ENCODE measurements at places on chromosomes 2 and 18.

DNA sequence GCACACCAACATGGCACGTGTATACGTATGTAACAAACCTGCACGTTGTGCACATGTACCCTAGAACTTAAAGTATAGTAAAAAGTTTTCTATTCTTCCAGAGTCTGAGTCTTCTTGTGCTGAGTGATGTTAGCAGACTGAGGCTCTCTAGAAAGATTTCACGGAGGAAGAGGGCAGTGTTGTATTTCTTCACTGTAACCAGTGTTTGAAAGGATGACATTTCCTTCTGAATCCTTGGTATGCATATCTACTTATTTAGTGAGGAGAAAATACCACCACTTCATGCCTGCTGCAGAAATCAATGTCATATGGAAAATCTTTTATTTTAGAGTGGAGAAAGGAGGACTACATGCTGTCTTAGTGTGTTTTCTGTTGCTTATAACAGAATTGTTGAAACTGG lies 357.1 kb downstream of the CCDC85A start:
- DNase-seq = no peak

DNA sequence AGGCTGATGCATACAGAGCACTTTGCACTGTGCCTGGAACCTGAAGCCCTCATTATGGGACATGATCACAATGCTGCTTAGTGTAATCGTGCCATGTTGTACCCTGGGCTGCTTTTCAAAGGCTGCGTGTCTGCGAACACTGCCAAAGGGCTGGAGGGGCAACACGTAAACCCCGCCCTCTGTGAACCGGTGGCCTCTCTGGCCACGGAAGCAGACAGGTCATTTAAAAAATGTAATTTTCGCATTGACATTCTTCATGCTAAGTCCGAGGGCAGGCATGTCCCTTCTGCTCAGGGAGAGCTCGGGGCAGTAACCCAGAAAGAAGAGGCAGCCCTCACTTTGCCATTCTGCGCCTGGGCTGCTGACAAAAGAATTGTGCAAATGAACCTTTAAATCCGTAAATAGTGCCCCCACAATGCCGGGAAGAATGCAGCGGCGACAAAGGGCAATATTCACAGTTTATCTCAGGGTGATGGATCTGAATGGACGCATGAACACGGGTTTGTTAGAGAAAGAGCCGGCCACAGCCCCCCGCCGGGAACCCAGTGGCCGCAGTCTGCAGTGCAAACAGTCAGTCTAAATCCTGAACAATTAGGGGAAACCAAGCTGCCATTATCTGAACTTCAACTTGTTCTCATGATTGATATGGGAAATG lies 226.1 kb downstream of the MYCN start:
- peak; percentile 62 for DNase-seq

GRCh38 chr2:79770926-79771325 lies 258.1 kb downstream of the CTNNA2 start:
- no peak for DNase-seq

DNA sequence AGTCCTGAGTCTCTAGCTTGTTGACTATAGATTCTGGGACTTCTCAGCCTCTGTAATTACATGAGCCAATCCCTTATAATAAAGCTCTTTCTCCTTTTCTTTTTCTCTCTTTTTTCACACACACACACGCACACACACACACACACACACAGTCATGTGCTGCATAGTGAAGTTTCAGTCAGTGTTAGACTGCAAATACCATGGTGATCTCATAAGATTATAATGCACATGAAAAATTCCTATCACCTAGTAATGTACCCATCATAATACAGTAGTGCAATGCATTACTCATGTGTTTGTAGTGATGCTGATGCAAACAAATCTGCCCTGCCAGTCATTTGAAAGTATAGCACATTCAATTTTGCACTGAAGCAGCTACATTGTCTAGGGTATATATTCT lies 558.2 kb downstream of the SUCLG1 start:
- DNase-seq = no peak

GRCh38 chr2:73855526-73855925 lies 26.8 kb downstream of the STAMBP start:
- no peak for DNase-seq

DNA sequence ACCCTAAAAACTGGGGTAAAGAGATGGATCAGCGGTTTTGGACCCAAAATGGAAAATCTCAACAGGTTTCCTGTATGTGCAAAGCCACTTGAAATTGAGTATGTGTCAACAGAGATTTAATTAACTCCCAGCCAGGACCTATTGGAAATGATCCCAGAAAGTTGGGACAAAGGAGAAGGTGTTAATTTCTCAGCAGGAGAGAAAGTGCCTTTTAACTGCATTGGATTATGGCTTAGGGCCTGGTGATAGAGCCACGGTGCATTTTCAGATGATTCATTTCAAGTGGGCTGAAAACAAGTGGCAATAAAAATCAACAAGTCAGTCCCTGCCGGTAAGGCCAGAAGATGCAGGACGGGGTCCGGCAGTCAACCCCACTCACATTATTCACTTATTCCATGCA lies 80.2 kb upstream of the BCL11A start:
- DNase-seq = no peak

- no peak for DNase-seq
These were observed 23.5 kb upstream of the RHOB start for GRCh38 chr2:20423359-20423758.

- DNase-seq = no peak
These were observed 32.9 kb downstream of the DGKD start for GRCh38 chr2:233387225-233387624.

DNA sequence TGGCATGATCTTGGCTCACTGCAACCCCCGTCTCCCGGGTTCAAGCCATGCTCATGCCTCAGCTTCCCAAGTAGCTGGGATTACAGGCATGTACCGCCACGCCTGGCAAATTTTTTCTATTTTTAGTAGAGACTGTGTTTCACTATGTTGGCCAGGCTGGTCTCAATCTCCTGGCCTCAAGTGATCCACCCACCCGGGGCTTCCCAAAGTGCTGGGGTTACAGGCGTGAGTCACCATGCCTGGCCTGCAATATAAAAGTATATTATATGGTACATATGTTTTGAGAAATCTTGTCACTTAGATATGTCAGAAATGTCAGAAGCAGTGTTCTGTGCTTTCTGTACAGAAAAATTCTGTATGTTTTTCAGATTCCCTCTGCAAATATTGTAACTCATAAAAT lies 19.2 kb upstream of the XPO1 start:
- DNase-seq = no peak

DNA sequence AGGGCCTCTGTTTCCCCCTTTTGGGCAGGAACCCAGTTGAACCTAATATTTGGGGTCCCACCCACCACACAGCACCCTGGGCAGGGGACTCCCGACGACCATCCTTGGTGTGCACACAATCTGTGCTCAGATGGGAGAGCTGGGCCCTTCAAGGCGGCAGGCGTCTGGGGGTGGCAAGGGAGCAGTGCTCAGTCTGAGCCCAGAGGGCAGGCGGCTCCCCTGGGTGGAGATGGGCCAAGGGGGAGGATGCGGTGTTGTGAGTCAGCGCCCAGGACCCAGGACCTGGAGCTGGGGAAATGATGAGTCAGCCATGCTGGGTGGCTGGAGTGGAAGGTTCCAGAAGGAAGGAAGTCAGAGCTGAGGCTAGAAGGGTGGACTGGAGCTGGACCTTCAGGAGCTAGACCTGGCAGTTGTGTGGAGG lies 3.8 kb downstream of the PROM2 start:
- no peak for DNase-seq

DNA sequence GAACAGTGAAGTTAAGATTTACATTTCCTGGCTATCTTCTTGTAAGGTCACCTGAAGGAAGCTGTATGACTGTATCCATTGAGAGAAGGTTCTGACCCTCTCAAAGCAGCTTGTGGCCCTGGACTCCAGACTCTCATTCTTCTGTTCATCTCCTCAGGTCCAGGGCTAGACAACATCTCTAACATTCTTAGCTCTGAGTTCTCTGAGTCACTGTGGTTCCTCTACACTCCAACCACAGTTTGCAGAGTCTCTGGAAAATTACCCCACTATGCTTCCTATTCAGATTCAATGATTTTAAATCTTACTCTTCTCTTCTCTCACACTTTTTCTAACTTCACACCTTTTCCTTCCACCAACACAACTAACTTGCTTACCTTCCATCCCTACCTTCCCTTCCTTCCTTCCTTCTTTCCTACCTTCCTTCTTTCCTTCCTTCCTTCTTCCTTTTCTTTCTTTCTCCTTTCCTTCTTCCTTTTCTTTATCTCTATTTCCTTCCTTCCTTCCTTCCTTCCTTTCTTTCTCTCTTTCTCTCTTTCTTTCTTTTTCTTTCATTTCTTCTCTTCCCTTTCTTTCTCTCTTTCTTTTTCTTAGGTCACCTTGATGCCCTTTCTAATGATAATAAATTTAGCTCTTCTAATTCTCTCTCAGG lies 824.3 kb upstream of the ZEB2 start:
- DNase-seq = no peak

- DNase-seq = no peak
These were observed 1552.3 kb upstream of the SLC39A10 start for GRCh38 chr2:194104687-194105086.

- DNase-seq = no peak
These were observed 3.6 kb upstream of the LRATD1 start for GRCh38 chr2:14628901-14629300.

- no peak for DNase-seq
These were observed 42.6 kb upstream of the CDH20 start for GRCh38 chr18:61290616-61291015.

DNA sequence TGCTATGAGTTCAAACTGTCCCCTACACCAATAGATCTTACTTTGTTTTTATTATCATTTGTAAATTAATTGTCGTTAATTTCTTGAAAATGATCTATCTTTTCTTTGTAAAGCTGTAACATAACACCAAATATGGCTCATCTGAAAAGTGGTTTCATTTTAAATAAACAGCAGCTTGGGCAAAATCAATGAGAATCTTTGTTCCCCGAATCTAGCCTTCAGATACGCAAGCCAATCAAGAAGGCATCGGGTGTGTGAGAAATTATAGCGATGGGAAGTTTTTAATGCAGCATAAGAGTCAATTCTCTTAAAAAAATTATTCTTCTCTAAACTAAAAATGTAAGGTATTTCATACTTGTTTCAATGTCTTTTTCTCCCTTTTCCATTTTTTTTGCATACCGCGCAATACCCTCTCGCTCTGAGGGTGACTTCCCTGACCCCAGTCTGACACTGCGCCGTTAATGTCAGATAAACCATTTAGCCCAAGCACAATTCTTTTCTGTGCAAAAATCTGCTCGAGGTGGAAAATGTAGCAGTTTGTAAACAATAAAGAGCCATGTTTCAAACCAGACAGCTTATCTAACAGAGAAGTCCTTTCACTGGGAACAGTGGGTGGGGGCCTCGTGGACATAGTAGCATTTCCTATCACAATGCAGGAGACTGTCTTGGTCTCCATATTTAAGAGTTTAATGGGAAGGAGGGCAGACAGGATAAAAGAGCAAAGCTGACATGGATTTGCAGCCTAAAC lies 129.4 kb downstream of the TCF4 start:
- DNase-seq = no peak

- peak; percentile 44 for DNase-seq
These were observed 237.7 kb downstream of the SEPTIN10 start for GRCh38 chr2:109376115-109376514.

DNA sequence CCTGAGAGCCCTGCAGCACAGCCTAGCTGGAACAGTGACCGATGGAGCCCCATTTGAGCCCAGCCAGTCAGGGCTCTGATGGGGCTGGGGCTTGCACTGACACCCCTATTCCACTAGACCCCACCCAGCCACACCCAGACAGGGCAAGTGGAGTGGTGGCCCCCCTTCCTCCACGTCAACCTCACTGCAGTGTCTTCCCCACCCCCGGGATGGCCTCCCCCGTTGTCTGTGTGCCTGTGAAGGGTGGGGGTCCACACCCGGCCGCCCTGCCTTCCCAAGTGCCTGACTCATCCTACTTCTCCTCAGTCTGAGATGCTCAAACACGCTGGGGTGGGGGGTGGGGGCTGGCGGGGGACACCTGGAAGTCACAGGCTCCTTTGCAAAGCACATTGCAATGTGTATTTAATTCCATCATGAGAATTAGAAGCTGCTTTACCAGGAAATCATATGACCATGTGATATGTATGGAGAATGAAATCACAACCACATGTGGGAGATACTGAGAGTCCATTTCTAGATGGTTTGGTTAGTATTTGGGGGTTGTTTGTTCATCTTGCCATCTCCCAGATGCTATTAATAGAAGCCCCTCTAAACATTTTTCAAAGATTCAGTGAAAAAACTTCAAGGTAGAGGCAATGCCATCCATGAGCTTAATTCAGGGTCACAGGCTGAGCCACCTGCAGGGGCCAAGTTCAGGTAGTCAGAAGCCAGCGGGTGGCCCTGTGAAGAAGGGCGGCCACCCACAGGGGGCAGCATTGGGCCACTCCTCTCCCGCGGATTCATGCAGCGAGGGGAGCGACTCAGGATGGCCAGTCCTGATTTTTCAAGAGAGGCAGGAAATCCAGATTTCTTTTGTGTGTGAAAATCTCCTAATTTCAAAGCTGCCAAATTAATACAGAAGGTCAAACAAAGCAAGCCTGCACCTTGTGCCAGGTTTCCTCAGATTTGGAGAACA lies 22.7 kb upstream of the GMPPA start:
- DNase-seq = peak; percentile 87

GRCh38 chr2:177543007-177543760 lies 150.6 kb downstream of the AGPS start:
- DNase-seq = no peak

GRCh38 chr2:10788855-10789254 lies 23.7 kb downstream of the PDIA6 start:
- no peak for DNase-seq

DNA sequence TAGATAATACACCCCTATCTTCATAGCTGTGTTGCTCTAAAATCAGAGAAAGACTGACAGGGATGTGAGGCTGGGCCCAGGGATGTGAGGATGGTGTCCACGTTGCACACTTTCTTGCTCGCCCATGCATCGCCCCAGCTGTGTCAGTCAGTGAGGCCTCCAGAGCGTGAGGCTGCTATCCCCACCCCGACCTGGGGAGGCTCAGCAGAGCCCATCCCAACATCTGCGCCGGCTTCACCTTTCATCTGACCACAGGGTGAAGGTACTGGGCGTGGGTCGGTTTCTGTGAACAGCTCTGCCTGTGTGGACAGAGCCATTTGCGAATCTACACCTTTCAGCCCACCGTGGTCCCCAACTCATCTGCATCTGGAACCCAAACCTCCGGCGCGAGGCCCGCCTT lies 255.7 kb downstream of the HDAC4 start:
- DNase-seq = no peak

- DNase-seq = no peak
These were observed 28.0 kb downstream of the TANC1 start for GRCh38 chr2:158996378-158996993.

- no peak for DNase-seq
These were observed 110.7 kb downstream of the MDH1 start for GRCh38 chr2:63699549-63699839.

- no peak for DNase-seq
These were observed 101.5 kb upstream of the MGAT5 start for GRCh38 chr2:134152045-134153010.

Measured in type B pancreatic cell (in vitro differentiated cells).